ENCODE measurements at places on chromosomes 1 and 21.

GRCh38 chr1:227120826-227121225, 180.7 kb downstream of the COQ8A start:
- DNase-seq: no peak

GRCh38 chr1:34163792-34164731, 968 bp downstream of the CSMD2 start:
- no peak for DNase-seq

GRCh38 chr1:167057241-167057688, 32.9 kb downstream of the GPA33 start:
- DNase-seq: no peak

DNA sequence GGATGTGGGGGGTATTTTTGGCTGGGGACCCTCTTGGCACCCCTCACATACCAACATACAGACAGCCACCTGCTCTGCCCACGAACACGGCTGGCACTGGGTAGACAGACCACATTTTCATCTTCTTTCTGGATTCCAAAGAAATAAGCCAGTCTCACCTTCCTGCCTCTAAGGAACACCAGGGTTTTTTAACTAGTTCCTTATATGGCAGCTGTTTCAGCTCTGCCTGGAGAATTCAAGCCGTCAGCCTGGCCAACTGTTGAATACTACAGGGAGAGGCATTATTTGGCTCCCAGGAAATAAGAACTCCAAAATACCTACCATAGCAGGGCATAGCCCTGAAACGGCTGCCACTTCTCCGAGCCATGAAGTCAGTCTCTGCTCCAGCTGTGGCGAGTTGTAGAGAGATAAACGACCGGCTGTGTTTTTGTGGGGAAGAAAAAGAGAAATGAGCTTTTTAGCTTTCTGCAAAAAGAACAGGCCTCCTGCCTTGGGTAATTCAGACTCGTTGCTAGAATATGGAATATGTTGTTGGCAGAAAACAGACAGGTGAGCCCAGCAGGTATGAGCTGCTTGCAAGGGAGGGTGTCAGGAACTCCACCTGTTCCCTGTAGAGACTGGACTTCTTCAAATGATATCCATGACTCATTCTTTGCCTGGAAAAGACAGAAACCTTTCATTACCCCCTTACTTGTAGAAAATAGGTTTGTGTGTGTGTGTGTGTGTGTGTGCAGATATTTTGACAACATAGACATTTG, 51.8 kb downstream of the MT1HL1 start:
- no peak for DNase-seq

DNA sequence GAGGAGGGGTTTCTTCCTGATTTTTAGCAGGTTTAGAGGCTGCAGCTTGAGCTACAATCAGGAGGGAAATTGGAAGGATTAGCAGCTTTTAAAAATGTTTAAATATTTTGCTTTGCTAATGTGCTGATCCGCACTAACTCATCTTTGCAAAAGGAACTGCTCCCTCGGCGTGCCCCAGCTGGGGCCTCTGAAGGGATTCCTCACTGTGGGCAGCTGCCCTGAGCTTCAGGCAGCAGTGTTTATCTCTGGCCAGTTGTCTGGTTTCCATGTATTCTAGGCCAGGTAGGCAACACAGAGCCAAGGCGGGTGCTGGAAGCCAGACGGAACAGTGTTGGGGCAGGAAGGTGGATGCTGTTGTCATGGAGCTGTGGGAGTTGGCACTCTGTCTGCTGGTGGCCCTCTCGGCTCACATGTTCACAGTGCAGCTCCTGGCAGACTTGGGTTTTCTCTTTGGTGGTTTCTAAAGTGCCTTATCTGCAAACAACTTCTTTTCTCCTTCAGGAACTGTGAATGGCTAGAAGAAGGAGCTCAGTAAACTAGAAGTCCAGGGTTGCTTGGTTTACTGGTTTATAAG, 18.9 kb downstream of the NECAP2 start:
- no peak for DNase-seq

- DNase-seq: no peak
These were observed 11.9 kb downstream of the ALPL start for GRCh38 chr1:21520899-21521716.

DNA sequence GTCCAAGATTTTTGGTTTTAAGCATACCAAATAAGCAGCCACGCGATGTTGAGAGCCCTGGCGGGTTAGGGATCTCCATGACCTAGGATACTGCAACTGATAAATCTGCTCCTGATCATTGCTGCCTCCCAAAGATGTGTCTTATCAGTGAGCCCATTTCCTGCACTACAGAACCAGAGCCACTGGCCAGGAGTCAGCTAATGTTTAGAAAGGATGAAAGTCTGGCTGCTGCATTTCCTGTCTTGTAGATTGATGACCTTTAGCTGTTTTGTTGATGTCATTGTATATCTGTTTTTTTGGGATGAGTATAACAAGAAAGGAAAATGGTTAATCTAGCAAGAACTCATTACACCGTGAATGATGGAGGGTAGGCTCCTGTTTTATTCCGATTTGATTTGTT, 74.5 kb downstream of the C1orf21 start:
- DNase-seq: no peak

GRCh38 chr1:62417351-62417999, 19.4 kb upstream of the USP1 start:
- DNase-seq: no peak

GRCh38 chr1:92833840-92834239, 2.0 kb downstream of the RPL5 start:
- no peak for DNase-seq

DNA sequence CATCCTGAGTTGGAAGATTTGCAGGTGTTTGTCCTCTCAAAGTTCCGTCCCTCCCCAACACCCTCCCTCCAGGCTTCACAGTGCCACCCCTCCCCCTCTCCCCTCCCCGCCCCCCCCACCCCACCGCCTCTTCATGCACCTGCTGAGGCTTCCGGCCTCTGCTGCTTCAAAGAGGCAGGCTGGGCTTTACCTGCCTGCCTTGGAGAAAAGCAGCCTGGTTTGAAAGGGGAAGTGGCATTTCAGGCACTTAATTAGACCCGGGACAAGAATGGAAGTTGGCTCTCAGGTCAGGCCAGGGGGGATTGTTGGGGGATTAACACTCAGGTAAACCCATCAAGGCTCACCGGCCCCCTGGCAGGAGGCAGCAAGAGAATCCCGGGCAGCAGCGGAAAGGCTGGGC, 21.1 kb downstream of the PAX7 start:
- no peak for DNase-seq

- no peak for DNase-seq
These were observed 57.3 kb upstream of the SSBP3 start for GRCh38 chr1:54463259-54464030.

DNA sequence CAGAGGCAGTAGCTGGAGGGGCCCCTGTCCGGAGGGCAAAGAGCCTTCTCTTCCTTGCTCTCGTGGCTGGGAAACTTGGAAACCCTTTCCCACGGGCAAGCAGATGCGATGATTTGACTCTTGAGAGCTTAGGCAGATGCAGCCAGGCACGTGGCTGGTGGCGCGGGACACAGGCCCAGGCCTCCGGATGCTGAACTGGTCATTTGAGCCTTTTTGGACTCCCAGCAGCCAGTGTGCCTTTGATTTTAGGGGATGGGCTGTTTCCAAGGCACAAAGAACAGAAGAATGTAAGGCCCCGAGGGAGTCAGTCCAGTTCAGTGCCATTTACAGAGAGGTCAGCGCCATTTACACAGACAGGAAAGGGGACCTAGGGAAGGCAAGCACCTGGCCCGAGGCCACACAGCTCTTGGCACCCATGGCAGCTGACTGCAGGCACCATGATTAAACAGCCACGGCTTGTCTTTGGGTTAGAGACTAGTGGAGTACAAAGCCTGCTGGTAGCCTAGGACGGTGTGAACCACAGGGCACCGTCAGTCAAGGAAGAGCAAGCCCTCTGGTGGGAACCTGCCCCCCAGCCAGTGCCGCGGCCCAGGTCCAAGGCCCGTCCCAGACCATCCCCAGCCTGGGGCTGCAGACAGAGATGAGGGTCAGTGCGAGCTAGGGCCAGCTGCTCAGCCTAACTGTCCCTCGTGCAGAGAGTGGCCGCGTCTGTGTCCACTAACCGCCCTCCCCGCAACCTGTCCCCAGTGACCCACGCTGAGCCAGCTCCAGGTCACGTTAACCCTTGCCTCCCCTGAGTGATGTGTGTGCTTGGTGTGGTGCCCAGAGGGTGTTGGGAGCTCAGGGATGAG, 20.4 kb upstream of the CCDC27 start:
- no peak for DNase-seq

- DNase-seq: no peak
These were observed 5.3 kb downstream of the PTTG1IP start for GRCh38 chr21:44867999-44868700.

Measured in stimulated activated CD4-positive, alpha-beta T cell treated with anti-CD3 and anti-CD28 coated beads, Interleukin-1b, Interleukin-23, amount 100 ng/mL, for 1 hour (primary cell).